GM12878 (cell line): ENCODE measurements at places on chromosomes 2 and 18. TPM values are rescaled to one million over a fixed set of nuclear protein-coding genes. Genes with fewer than 3 reads are reported as not detected.

DNA sequence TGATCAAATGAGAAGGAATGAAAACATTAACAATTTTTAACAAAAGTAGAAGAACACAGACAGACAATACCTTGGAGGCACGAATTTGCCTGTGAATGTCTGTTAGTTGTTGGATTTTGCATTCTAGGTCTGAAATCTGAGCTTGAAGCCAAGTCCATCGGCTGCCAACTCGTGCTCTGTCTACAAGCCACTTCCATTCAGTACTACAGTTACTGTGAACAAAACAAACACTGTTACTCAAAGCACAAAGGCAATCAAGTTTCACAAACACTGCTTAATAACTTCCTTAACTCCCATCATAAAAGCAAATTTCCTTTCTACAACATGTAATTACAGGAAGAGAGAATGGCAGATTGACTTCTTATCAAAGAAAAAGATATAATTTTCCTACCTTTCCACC is 42.2 kb downstream of the KANSL1L start:
- DNase-seq: no peak

DNA sequence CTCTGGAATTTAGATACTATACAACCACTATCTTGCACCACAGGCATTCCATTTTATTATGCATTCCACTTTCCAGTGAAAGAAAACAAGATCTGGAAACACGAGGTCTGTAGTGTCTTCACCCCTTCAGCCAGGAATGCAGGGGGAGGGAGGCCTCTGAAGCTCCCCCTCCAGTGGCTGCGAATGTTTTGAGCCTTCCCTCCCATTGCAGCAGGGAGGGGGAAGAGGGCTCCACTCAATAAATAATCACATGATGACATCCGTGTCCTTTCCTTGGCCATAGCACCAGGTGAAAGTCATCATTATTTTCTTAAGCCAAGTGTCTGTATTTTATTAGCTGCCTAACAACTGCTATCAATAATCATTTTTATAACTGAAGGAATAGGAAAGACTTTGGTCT is 38.6 kb downstream of the ALPK2 start:
- no peak for DNase-seq

DNA sequence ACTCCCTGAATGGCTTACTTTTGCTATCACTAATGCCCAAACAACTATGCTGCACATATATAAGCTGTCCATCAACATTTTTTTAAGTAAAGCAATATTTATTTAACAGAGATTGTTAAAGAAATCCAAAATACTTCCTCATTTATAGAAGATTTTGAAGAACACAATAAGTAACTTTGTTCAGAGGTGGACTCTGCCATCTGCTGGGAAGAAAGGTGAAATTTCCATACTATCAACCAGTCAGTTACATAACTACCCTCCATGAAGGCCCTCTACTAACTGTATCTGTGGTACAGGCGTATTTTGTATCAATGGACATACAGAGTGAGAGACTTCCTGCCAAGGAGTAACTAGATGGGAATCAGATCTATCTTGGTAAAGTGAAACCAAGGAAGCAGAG is 106.0 kb downstream of the DTNB start:
- DNase-seq: peak; percentile 67

- no peak for DNase-seq
These were observed 83.3 kb downstream of the DPP4 start for GRCh38 chr2:161990741-161991140.

- DNase-seq: peak; percentile 82
These were observed 93.1 kb downstream of the CABLES1 start for GRCh38 chr18:23228102-23229061.

- no peak for DNase-seq
These were observed 114.7 kb downstream of the CSRNP3 start for GRCh38 chr2:165584126-165584654.

DNA sequence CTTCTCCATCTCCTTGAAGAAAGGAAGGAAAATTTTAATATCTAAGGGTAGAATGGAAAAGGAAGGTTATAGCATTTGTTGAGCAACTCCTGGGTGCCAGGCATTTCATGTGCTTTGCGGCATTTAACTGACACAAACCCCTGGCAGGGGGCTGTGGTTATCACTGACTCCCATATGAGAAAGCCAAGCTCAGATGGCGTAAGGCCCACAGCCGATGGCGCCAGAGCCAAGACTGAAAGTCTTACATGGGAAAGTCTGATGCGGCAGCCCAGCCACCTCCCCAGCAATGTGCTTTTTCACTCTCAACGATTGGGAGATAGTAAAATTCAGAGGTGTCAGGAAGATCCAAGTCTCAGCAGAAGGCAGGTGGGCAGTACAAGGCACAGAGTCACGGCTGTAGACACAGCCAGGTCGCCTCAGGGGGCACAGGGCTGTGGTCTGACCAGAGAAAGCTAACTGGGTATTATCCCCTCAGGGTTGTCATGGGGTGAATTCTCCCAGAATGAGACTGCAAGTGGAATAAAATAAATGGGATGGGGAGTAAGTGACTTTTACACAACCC is 324.2 kb upstream of the NCKAP5 start:
- no peak for DNase-seq

GRCh38 chr18:61738488-61738887 is 154.3 kb downstream of the RNF152 start:
- DNase-seq: no peak

DNA sequence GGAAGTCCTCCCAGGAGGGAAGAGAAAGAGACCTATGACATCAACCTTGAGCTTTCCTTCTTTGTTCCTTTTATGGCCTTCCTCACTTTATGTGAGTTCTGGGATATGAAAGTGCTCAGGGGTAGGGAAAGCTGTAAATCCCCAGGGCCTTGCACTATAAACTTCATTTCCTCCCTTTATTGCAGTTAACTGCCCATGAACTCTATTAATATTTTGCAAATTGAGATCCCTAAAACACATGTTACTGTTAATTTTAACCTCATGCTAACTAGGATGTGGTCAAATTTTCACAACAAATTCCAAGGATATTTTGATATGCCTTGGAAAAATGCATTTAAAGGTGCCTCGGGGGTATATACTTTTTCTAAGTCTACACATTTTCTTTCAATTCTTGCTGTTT is 359.9 kb downstream of the OSR1 start:
- no peak for DNase-seq

- DNase-seq: no peak
These were observed 63.7 kb downstream of the COL4A3 start for GRCh38 chr2:227228061-227228667.

DNA sequence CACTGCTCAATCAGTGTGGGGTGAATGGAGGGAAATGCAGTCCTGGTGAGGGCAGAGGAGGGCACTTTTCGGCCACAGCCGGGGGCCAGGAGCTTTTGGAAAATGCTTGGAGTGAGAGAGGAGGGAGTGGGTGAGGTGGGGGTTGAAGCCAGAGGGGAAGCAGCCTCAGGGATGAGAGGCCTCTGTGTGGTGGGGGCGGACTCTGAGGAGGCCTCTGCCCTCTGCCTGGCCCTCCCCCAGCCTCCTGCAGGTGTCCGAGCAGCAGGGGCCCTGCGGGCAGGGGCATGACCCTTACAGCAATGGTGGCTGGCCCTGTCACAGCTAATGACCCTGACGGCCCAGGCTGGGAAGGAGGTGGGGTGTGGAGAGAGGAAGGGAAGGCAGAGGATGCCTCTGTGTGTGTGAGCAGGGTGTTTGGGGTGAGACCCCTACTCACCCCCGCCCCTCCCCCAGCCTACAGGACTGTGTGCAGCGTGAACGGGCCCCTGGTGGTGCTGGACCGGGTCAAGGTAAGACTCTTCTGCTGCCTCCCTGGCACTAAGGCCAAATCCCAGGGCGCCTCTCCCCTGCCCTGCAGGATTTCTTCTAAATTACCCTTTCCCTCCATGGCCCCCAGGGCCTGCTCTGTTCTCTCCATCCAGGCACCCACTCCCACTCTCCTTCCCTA is 7.6 kb downstream of the ATP6V1B1 start:
- no peak for DNase-seq

GRCh38 chr2:197927994-197928393 is 123.6 kb downstream of the PLCL1 start:
- DNase-seq: no peak

DNA sequence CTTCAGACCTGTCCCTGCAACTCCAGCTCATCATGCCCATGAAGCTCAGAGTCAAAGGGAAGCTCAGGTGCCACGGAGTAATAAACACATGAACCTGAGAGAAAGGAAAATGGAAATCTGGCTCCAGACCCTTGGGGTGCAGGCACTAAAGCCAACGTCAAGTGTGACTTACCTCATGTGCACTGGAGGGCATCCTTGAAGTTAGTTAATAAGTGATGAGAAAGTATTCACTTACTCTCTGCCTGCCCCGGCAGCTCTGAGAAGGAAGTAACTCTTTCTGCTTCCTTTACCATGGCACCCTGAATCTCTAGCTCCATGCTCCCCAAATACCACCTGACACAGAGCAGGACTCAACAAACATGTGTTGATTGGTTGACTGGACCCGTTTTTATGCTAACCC is 21.4 kb upstream of the AGAP1 start:
- no peak for DNase-seq

DNA sequence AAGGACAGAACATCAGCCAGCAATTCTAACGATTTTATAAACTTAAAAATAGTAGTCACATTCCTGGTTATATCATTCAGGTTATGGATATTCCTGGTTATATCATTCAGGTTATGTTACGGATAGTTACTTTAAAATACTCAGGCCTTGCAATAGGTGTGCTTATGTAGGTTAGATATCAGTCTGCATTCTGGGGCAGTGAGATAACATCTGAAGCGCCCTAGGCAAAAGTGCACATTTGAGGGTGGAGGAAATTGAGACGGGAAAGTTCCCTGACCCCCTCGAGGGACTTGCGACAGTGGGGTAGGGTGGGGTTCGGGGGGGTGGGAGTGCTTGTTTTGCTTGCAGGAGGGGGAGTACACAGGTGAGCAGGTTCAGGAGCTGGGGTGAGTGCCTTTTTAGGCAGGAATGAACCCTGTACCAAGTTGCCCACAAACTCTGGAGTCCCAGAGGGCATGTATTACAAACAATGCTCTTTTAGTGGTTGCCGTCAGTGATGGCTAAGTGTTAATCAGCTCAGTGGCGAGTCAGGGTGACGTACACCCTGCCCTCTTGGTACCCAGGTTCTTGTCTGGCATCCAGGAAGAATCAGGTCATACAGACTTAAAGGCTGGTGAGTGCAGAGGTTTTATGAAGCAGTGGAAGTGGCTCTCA is 31.8 kb downstream of the CREG2 start:
- no peak for DNase-seq

- DNase-seq: no peak
These were observed 4.1 kb upstream of the VRK2 start for GRCh38 chr2:58042486-58042970.

GRCh38 chr2:75416420-75417342 is 144.1 kb downstream of the EVA1A start:
- peak; percentile 38 for DNase-seq

DNA sequence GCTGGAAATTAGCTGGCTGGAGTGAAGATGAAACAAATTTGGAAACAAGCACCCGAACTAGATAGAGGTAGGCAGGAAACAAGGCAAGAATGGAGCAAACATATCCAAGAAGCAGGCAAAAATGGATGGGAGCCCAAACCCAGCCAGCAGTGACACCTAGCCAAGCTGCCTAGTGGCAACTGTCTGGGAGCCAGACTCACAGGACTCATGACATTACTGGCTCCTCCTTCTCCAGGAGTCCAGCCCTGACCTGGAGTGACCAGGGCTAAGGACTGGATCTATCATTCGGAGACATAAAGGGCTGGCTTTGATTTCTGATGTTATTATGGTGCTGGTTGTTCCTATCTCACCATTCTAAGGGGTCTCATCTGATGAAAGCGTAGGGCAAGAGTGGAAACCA is 21.3 kb upstream of the ALK start:
- no peak for DNase-seq

- DNase-seq: no peak
These were observed 472.3 kb downstream of the TNS1 start for GRCh38 chr2:217530392-217531090.

- no peak for DNase-seq
These were observed 161.6 kb downstream of the LDLRAD4 start for GRCh38 chr18:13379930-13380690.

- no peak for DNase-seq
These were observed 106.6 kb upstream of the STON1 start for GRCh38 chr2:48423376-48423775.

DNA sequence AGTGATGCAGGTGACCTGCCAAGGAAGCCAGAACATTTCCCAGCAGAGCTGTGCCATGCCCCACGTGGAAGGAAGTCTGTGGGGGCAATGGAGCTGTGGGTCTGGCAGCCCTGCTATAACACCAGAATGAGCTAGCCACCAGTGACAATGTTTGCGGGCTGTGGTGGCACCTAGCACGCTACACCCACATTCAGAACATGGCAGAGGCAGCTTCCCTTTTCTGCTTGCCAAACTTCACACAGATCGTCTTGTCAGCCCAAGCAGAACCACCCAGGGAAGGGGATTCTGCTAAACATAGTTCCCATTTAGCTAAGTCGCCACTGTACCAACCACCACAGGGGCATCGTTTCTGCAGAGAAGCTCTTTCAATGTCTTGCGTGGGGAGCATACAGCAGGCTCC is 27.0 kb upstream of the CCDC93 start:
- DNase-seq: no peak

DNA sequence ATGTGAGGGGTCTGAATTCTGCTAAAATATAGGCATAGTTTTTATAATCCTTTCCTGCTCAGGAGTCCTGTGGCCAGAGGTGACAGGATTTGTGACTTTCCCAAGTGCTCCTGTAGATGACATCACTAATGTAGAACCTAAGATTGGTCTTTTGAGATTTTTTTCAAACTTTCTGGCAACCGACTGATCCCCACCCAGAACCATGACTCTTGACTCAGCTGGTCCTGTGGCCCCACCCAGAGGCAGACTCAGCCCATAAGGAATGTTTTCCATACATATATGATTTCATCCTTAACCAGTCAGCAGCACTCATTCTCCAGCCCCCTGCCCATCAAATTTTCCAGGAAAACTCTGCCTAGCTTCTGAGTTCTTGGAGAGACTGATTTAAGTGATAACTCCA is 46.8 kb downstream of the COMMD1 start:
- no peak for DNase-seq

GRCh38 chr2:117917223-117917917 is 96.5 kb downstream of the CCDC93 start:
- no peak for DNase-seq

- no peak for DNase-seq
These were observed 164.9 kb upstream of the HAAO start for GRCh38 chr2:42957109-42957860.

GRCh38 chr2:19362755-19363473 is 4.5 kb upstream of the OSR1 start:
- no peak for DNase-seq

- DNase-seq: no peak
These were observed 151.0 kb downstream of the TPO start for GRCh38 chr2:1563943-1564891.

SLC5A7 gene
- not detected in 2 replicates for total RNA-seq

CWC22 gene
- total RNA-seq: 20.4 and 22.1 TPM in 2 replicates

FBLN7 gene
- 0.10 TPM in 1 of 2 replicates, not detected in the other for total RNA-seq

ALPI gene
- total RNA-seq: not detected in 2 replicates

PLEK gene
- 319 and 335 TPM in 2 replicates for total RNA-seq

LIMS3 gene
- 0.61 and 0.69 TPM in 2 replicates for total RNA-seq

ADGRF3 gene
- 2.8 and 3.1 TPM in 2 replicates for total RNA-seq
